Peyer's patch (tissue), 4 donors: ENCODE measurements at places on chromosomes 16 and 17. TPM values are rescaled to one million over a fixed set of nuclear protein-coding genes. Genes with fewer than 3 reads are reported as not detected.

Gene KRTAP2-4
- not detected for total RNA-seq

DNA sequence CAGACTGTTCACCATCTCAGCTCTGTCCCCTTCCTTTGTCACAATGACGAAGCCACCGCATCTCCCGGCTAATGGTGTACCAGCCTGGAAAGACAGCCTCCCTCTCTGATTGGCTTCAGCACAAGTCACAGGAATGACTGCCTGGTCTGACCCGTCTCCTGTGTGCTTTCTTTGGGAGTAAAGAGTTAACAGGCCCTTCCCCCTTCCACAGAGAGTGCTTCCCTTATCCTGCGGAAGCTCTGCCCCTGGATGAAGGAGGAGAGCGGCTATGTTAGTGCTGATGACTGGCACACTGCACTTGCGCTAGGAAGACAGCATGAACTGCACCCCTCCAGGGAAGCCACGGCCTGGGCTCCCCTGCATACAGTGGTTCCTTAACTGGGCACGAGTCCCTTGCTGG is 11.3 kb downstream of the USB1 start:
- DNase-seq, result peak; percentile 21
- no peak overlapping the region for H3K4me3 ChIP-seq
- H3K4me1 ChIP-seq, result no peaks in the 10 kb centered on the region
- no peaks in the 10 kb centered on the region for H3K27me3 ChIP-seq
- H3K36me3 ChIP-seq, result no peaks in the 10 kb centered on the region

Gene CHRNB1
- total RNA-seq, result 4.0 TPM

DNA sequence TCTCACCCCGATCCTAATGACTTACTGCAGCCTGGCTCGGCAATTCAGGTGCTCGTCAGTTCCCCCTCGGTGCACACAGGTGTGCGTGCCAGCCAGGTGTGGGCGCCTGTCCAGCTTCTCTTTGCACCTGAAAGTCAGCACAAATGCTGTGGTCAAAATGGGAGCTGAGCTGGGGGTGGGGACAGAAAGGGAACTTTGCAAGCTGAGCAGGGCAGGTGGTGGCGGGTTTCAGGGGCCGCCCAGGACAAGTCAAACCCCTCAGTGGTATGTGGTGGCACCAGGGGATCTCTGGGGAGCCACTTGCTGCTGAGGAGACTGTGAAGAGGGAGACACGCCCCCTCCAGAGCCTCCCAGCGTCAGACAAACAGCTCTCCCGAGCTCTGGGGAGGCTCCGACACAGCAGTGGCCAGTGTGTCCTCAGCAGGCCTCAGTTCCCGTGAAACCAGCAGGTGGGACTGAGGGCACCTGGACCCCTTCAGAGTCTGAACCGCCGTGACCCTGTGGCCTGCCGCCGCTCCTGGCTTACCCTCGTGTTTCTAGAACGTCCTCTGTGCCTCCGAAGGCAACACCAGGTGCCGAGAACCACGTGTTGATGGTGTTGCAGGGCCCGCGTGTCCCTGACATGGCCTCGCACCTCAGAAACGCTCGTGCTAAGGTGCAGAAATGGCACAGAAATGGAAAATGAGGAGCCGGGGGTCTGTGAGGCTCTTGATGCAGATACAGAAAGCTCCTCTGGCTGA is 233.5 kb upstream of the TNRC6C start:
- no peak for DNase-seq
- H3K27me3 ChIP-seq, result no peaks in the 10 kb centered on the region
- no peak overlapping the region for H3K27ac ChIP-seq

Gene ACSM2A
- total RNA-seq, result not detected

Gene ITGB4
- 224 TPM for total RNA-seq

Gene SLFN13
- 2.8 TPM for total RNA-seq

GRCh38 chr16:49547448-49547847 is 173.8 kb downstream of the C16orf78 start:
- H3K4me1 ChIP-seq, result peaks cover 3% of the 10 kb centered on the region
- no peak for DNase-seq
- no peaks in the 10 kb centered on the region for H3K27me3 ChIP-seq
- no peak overlapping the region for H3K27ac ChIP-seq

Gene CACNG5
- not detected for total RNA-seq

GRCh38 chr17:78459696-78460095 is 81.2 kb downstream of the PGS1 start:
- H3K27me3 ChIP-seq, result no peaks in the 10 kb centered on the region
- no peaks in the 10 kb centered on the region for H3K36me3 ChIP-seq
- DNase-seq, result no peak
- no peaks in the 10 kb centered on the region for H3K4me1 ChIP-seq
- H3K4me3 ChIP-seq, result no peak overlapping the region

DNA sequence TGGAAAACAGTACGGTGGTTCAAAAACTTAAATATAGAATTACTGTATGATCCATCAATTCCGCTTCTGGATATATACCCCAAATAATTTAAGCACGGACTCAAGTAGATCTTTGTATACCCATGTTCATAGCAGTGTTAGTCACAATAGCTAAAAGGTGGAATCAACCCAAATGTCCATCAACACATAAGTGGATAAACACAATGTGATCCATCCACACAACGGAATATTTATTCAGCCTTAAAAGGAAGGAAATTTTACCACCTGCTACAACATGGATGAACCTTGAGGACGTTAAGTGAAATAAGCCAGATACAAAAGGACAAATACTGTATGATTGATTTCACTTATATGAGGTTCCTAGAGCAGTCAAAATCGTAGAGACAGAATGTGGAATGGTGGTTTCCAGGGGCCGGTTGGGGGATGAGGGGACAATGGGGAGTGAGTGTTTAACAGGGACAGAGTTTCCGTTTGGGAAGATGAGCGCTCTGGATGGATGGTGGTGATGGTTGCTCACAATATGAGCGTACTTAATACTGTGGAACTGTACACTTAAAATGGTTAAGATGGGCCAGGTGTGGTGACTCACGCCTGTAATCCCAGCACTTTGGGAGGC is 5.4 kb upstream of the RNF222 start:
- no peaks in the 10 kb centered on the region for H3K4me1 ChIP-seq
- no peak for DNase-seq
- H3K27ac ChIP-seq, result no peak overlapping the region
- H3K27me3 ChIP-seq, result no peaks in the 10 kb centered on the region
- no peak overlapping the region for H3K4me3 ChIP-seq

DNA sequence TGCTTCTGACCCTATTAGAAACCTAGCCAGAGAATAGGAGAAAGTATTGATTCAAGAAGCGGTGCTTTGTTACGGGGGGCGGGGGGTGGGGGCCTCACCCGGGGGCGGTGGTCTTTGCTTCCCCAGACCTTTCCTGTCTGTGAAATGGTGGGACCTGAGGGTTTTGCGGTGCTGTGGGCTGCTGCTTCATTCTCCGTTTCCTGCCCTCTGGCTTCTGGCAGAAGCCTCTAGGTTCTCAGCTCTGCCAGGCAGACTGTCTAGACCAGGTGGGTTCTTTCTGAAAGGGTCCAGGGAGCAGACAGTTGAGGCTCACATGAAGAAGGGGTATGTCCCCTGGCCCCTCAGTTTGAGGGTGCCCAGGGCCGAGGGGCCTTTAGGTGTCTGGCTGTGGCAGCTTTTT is 14.0 kb downstream of the GSE1 start:
- no peak for DNase-seq
- no peaks in the 10 kb centered on the region for H3K4me1 ChIP-seq
- no peak overlapping the region for H3K27ac ChIP-seq
- H3K36me3 ChIP-seq, result no peaks in the 10 kb centered on the region
- H3K4me3 ChIP-seq, result no peak overlapping the region

DNA sequence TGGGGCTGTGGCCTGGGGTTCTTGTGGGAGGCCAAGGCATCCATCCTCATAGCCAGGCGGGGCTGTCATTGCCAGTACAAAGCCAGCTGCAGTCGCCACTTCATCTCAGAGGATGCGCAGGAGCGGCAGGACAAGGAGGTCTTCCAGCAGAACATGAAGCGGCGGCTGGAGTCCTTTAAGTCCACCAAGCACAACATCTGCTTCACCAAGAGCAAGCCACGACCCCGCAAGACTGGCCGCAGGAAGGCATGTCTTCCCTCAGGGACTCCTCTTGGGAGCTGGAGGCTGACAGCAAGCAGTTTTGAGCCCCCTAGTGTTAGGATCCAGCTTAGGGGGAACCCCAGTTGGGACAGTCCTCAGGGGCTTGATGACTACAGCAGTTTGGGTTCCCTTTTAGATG is 15.1 kb upstream of the PLEKHG4 start:
- DNase-seq, result peak; percentile 30
- no peaks in the 10 kb centered on the region for H3K36me3 ChIP-seq
- no peaks in the 10 kb centered on the region for H3K27me3 ChIP-seq
- H3K4me3 ChIP-seq, result no peak overlapping the region
- H3K27ac ChIP-seq, result no peak overlapping the region
- no peaks in the 10 kb centered on the region for H3K4me1 ChIP-seq

GRCh38 chr17:77205396-77206125 is 64.8 kb downstream of the SEC14L1 start:
- no peaks in the 10 kb centered on the region for H3K4me1 ChIP-seq
- no peaks in the 10 kb centered on the region for H3K36me3 ChIP-seq
- DNase-seq, result no peak
- H3K27me3 ChIP-seq, result no peaks in the 10 kb centered on the region
- H3K27ac ChIP-seq, result no peak overlapping the region
- H3K4me3 ChIP-seq, result no peak overlapping the region

DNA sequence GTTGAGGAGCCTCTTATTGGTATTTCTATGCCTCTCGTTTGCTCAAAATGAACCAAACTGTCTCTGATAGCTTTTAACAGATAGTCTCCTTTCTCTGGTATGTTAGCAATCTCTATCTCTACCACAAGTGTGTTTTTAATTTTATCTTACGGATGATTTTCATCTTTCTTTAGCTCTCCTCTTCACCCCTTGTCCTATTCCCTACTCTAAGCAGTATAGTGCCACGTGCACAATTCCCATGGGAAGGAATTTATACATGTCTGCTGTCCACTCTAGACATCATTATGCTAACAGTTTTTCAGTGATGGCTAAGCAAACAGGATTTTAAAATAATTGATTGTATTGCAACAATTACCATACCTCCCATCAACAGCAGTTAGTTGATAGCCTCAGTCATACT is 177.3 kb downstream of the CYB561 start:
- H3K4me1 ChIP-seq, result no peaks in the 10 kb centered on the region
- no peaks in the 10 kb centered on the region for H3K27me3 ChIP-seq
- H3K36me3 ChIP-seq, result no peaks in the 10 kb centered on the region
- no peak overlapping the region for H3K4me3 ChIP-seq
- no peak for DNase-seq

DNA sequence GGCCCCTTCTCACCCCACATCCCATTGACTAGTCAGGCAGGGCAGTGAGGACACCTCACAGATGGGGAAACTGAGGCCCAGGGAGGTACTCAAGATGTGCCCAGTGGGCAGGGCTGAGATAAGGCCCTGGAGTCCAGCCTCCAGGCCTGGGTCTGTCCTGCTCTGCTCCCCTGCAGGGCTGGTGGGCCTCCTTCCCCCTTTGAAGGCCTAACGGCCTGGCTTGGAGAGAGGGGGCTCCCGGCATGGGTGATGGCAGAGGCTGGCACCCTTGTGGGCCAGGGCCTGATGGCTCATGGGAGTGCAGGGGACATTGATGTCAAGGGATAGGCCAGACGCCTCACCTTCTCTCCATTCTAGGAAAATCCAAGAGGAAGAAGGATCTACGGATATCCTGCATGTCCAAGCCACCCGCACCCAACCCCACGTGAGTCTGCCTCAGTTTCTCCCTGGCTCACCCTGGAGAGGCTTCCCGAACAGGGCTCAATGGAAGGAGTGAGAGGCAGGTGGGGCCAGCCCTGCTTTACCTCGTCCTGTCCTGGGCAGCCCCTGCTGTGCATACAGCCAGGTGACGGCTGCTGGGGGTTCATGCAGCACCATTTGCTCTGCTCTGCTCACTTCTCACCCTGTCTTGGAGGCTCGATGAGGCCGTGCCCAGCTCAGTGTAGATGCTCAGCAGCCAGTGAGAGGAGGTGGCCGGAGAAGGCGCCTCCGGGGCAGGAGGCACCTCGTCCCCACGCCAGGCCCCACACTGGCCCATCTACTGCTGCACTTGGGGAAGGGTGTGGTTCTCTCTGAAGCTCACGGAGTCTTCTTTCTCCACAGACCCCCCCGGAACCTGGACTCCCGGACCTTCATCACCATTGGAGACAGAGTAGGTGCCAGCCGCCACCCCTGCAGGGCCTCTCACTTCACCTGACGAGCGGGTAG is 13.8 kb downstream of the MAP2K3 start:
- no peak for DNase-seq
- H3K27me3 ChIP-seq, result no peaks in the 10 kb centered on the region
- peaks cover 56% of the 10 kb centered on the region for H3K36me3 ChIP-seq
- H3K4me1 ChIP-seq, result no peaks in the 10 kb centered on the region

- H3K4me3 ChIP-seq, result no peak overlapping the region
- H3K36me3 ChIP-seq, result no peaks in the 10 kb centered on the region
- peak overlapping the region; percentile 28 for H3K27ac ChIP-seq
- DNase-seq, result peak; percentile 42
These were observed 28.4 kb upstream of the SLC25A19 start for GRCh38 chr17:75317671-75318070.

Gene DNAI2
- total RNA-seq, result not detected

- H3K27ac ChIP-seq, result peak overlapping the region; percentile 98
- DNase-seq, result no peak
- H3K36me3 ChIP-seq, result no peaks in the 10 kb centered on the region
- peaks cover 96% of the 10 kb centered on the region for H3K4me1 ChIP-seq
These were observed 6.6 kb upstream of the NR1D1 start for GRCh38 chr17:40106760-40107521.
